ENCODE measurements at places on chromosomes 13 and 19. TPM values are rescaled to one million over a fixed set of nuclear protein-coding genes. Genes with fewer than 3 reads are reported as not detected.

Gene MCF2L
- 32.0 TPM for total RNA-seq

Gene LEUTX
- total RNA-seq, result not detected

Gene SPC24
- 127 TPM for total RNA-seq

GRCh38 chr19:4568886-4569285 is 9.4 kb upstream of the SEMA6B start:
- DNase-seq, result no peak
- no peaks in the 10 kb centered on the region for H3K27me3 ChIP-seq
- H3K4me3 ChIP-seq, result no peak overlapping the region
- H3K36me3 ChIP-seq, result peaks cover 3% of the 10 kb centered on the region

DNA sequence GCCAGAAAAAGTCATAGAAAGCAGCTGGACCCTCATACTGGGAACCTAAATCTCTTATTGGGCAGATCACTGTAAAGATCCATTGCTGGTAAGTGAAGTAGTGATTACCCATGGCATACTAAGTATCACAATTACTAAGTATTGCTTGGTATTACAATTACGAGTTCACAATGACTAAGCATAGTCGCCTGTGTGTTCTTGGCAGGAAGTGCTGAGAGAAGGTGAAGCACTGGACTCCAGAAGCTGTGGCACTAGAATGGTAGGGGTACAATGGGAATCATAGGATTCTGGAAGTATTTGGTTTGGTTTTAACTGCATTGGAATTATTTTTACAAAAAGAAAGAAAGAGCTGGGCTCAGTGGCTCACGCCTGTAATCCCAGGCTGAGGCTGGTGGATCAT is 20.3 kb downstream of the LGALS16 start:
- H3K4me1 ChIP-seq, result no peaks in the 10 kb centered on the region
- no peaks in the 10 kb centered on the region for H3K36me3 ChIP-seq
- no peak overlapping the region for H3K27ac ChIP-seq

DNA sequence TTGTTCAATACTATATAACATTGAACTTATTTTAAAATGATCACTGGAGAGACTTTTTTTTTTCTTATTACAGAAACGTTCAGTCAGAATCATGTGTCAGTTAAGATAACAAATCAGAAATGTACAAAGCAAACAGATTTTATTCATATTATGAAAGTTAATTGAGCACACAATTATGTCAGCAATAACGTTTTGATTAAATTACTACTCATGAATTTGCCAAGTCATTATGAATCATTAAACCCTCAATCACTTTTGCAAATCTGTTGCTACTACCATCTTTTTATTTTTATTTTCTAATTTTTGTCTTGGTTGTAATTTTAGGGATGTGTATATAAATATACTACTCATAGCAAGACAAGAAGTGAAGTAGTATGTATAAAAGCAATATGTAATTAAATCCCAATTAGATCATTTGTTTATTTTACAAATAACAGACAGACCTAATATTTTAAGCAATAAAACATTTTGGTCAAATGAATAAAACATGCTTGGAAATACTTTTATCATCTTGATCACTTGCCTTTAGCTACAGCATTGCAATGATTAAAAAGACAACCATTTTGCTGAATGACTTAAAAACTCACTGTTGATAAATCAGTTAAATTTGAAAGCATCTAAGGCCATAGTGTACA is 893.4 kb upstream of the MIR17HG start:
- H3K4me1 ChIP-seq, result no peaks in the 10 kb centered on the region
- no peaks in the 10 kb centered on the region for H3K27me3 ChIP-seq
- DNase-seq, result no peak
- H3K4me3 ChIP-seq, result no peak overlapping the region
- no peaks in the 10 kb centered on the region for H3K36me3 ChIP-seq

- H3K36me3 ChIP-seq, result peaks cover 55% of the 10 kb centered on the region
- DNase-seq, result no peak
- peaks cover 15% of the 10 kb centered on the region for H3K4me1 ChIP-seq
- no peaks in the 10 kb centered on the region for H3K27me3 ChIP-seq
Measured at GRCh38 chr19:58551577-58552471, 3.1 kb downstream of the CHMP2A start.

GRCh38 chr13:48635478-48635877 is 18.3 kb upstream of the CYSLTR2 start:
- no peak for DNase-seq
- H3K4me3 ChIP-seq, result no peak overlapping the region
- H3K36me3 ChIP-seq, result no peaks in the 10 kb centered on the region

- DNase-seq, result no peak
- no peak overlapping the region for H3K4me3 ChIP-seq
- H3K27me3 ChIP-seq, result no peaks in the 10 kb centered on the region
- no peaks in the 10 kb centered on the region for H3K36me3 ChIP-seq
- H3K4me1 ChIP-seq, result peaks cover 57% of the 10 kb centered on the region
Measured at GRCh38 chr13:30755678-30756077, 20.3 kb downstream of the ALOX5AP start.

All from cardiac muscle cell (in vitro differentiated cells and primary cell).